Caki2 (cell line): ENCODE measurements at places on chromosomes 2 and 18.

GRCh38 chr2:7816233-7816632 lies 865.6 kb upstream of the ID2 start:
- DNase-seq = no peak

DNA sequence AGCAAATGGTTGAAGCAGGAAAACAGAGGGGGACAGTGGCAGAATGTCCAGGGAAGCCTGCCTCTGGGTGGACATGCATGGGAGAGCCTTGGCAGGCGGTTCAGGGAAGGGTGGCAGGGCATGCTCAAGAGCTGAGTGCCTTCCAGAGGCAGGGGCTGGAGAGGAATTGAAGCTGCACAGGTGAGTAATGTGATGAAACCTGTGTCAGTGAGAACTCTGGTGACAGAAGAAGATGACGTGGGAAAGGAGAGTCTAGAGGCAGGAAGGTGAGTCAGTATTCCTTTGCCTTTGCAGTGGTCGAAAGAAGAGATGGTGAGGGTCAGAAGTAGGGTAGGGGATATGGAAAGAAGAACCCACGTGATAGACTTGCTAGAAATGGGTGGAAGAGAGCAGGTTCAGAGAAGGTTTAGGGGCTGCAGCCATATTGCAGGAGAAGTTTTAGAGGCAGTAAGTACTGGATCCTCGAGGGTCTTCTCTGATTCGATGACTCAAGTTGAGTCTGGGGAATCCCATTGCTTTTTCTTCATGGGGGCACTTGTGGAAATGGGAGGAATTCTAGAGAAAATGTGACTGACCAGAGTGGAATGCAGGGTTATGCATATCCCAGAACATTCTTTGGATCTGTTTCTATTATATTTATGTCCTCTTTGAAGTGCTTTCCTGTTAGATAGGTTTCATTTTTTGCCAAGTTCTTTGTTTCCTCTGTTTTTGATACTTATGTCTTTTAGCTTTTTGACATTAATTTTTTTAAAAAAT lies 37.4 kb downstream of the TMEM87B start:
- no peak for DNase-seq

DNA sequence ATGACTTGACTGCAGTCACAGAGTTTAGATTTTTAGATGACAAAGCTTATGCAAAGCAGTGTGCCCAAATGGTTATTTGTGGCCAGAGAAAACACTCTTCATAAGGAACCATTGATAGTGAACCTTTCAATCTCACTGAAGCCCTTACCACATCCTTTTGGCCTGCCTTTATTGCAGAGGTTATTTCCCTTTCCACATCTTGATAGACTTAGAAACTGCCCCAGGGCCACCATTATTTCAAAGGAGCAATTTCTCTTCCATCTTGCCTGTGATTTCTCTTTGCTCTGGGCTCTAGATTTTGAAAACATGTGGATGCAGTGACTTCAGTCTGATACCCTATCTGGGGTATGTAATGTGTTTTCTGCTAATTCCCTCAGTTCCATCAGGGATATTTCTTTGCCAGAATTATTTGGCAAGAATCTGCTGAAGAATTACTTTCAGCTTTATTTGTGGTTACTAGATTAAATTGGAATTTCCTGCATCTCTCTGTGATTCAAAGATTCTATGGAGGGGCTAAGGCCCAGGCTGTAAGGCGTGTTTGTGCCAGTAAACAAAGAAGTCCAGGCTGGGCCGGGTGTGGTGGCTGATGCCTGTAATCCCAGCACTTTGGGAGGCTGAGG lies 51.0 kb downstream of the MOGAT1 start:
- no peak for DNase-seq

- no peak for DNase-seq
Observed at GRCh38 chr2:102422910-102423309, at the start of gene IL18RAP. IL18RAP (plus strand) TSS chr2:102423160; CDS start chr2:102423278, 118 bp downstream.

DNA sequence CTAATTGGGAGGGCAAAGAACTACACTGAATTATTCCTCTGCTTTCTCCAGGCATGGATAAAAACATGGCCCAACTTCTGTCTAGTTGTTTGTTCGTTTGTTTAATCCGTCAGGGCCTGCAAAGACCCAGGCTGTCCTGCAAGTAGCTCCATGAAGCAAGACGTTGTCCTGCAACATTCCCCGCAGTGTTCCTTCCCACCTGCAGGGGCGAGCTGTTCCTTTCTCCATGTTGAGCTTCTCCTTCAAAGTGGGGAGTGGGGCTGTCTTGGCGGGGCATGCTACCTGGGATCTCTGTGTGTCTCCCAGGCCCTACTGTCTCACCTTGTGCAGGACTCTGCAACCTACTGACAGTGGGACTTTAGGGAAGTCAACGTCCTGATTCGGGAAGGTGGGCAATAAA lies 264.0 kb upstream of the SMIM21 start:
- DNase-seq = no peak

GRCh38 chr18:28183418-28184078 lies 6.6 kb upstream of the CDH2 start:
- no peak for DNase-seq

DNA sequence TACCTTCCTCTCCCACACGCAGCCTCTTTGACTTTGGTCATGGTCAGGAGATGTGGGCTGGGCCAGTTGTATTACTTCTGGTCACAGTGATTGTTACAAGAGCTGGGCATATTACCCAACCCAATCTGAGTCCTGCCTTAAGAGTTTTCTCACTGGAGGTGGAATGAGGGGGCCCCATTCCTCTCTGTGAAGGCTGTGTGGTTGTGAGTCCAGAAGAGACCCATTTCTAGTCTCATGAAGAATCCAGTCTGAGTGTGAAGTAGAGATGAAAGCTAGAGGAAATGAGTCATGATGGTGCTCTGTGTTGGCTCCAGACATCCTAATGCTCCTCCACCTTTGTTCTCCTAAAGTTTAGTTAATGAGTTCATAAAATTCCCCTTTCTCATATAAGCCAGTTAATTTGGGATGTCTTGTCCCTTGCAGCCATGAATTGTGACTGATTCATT lies 50.8 kb upstream of the RASGRP3 start:
- DNase-seq = peak; percentile 52

- DNase-seq = peak; percentile 44
Observed at GRCh38 chr2:15042801-15043217, 410.3 kb downstream of the LRATD1 start.

DNA sequence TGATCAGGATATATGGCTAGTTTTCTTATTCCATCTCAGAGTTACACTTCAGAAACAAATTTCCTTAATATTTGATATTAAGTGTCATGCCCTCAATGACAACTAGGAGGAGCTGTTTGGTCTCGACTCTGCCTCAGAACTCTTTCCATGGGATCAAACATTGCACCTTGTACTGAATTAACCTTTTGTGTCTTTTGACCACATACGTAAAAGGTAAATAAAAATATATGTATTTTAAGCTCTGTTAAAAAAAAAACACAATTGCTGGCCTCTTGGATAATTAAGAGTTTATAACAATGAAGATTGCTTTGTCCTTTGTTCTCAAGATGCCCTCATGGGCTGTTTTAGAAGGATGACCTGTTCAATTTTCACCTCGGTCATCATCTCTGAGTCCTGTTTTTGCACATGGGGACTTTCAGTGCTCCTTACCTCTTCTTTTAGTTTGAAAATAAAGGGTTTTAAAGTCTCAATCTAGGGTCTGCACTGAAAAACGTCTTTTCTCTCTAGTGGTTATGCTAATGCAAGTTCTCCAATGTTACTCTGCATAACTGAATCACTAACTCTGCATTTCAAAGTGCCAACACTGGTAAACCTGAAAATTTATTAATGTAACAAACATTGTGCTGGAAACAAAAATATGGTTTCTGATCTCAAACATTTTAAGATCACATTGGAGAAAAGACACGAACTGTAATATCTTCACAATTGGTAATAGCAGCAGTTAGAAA lies 18.8 kb upstream of the FN1 start:
- DNase-seq = peak; percentile 40

GRCh38 chr2:171602352-171602751 lies 80.1 kb downstream of the CYBRD1 start:
- no peak for DNase-seq

- peak; percentile 73 for DNase-seq
Observed at GRCh38 chr2:25473758-25474340, 132.1 kb upstream of the DNMT3A start.

GRCh38 chr18:49628119-49628518 lies 66.3 kb downstream of the LIPG start:
- DNase-seq = no peak

DNA sequence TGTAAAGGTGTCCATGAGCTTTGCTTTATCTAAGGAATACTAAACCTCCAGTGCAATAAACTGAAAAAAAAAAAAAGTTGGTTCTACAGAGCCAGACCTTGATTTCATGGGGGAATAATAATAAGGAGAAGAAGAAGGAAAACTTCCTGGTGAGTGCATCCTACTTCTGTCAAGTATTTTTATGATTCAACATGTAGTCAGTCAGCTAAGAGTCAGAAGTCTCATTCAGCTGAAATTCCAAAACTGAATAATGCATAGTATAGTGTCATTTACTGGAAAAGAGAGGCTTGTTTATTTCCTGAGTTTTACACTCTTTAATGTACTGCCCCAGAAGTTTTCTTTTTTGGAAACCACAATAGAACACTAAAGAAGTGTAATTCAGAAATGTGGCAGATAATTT lies 77.8 kb upstream of the TACR1 start:
- DNase-seq = no peak

- DNase-seq = no peak
Observed at GRCh38 chr2:39787950-39788349, 8.9 kb upstream of the THUMPD2 start.

DNA sequence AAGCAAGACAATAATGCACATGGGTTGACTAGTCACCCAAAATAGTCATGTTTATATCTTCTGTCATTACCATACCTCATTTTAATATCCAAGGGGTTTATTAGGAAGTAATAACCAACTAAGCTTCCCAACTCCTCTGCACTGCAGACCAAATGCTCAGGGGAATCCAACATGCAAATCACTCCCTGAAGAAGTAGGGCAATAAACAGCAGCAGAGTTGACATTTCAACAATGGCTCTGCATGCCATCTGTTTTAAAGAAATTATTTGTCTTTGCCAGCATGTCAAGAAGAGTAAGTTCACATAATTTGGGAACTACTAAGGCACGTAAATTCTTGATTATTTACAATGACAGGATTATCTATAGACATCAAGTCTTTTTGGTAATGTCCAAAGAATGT lies 84.4 kb upstream of the LYPD1 start:
- DNase-seq = no peak

DNA sequence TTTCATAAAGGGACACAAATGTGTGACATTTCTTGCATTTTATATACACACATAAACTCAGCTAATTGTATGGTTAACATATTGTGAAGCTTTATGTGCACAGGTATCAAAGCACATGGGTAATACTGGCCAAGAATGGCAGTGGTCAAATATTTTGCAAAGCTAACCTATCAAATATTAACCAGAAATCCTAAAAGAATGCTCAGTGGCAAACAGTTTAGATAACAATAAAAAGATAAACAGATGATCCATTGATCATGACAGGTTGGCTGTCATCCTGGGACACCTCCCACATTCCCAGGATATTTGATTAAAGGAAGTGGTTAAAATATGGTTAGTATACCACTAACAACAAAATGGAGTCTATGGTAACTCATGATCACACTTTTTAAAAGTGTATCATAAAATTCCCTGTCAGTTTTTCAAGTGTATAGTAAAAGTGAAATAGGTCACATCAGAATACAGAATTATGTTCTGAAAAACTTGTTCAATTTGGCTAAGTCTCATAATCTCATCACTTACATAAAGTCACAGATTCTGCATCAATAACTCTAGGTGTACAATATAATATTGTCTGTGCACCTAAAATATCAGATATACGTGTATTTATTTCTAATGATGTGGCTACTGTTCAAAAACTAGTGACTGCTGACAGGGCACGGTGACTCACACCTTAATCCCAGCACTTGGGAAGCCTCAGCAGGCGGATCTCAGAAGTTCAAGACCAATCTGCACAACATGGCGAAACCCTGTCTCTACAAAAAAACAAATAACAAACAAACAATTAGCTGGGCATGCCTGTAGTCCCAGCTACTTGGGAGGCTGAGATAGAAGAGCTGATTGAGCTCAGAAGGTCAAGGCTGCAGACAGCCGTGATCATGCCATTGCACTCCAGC lies 48.9 kb downstream of the CDH2 start:
- peak; percentile 74 for DNase-seq

- no peak for DNase-seq
Observed at GRCh38 chr2:166895243-166895642, 7.0 kb downstream of the XIRP2 start.

DNA sequence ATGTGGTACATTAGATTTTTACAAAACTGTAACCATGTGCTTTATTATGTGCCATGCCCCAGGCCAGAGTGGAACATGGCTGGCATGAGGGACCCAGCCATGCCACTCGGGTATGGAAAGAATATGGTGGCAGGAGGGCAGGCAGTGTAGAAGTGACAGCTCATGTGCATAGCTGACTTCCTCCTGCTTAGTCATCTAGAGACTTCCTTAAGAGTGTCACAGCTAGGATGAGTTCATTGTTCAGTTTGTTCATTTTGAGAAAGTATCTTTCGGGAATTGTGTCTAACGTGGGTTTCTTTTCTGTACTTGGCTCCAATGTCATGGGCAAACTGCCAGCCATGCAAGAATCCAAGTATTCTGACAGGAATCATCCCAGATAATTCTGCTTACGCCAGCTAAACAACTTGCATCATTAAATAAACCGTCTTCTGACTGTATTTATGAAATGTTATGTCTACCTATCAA lies 94.3 kb upstream of the ITGB6 start:
- DNase-seq = no peak

DNA sequence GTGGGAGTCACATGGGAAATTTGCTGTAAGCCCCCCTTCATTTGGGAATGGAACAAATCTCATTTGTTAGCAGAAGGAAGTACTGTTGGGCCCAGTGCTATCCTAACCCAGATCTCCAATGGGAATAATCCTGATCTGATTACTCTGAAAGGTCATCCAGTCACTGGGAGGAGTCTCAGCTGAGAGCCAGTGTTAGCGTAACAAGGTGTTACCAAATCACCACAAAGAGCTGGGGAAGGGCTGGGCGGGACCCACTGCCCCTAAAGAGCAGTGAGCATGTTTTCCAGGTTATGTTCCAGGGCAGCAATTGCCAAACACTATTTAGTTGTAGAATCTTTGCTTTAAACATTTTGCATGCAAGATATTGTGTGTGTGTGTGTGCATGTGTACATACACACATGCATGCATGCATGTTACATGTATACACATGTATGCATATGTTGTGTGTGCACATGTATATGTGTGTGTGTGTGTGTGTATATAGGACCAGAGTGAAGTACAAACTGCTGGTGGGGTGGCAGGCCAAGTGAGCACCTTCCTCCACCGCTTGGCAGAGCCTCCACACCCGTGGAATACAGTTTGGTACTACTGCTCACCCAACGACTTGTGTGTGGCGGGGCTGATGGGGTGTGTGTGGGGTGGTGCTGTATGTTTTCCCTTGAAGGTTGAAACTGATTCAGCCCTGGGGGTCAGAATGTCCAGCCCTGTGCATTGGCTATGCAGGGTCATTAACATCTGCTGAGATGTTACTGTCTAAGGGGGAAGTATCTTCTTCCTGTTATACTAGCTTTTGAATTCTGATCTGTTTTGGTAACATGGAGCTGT lies 15.2 kb downstream of the INPP5D start:
- no peak for DNase-seq
